ENCODE measurements at places on chromosomes 2 and 18. TPM values are rescaled to one million over a fixed set of nuclear protein-coding genes. Genes with fewer than 3 reads are reported as not detected.
A peak's percentile ranks its signal among the peaks of the same experiment; 100 is the strongest.

GRCh38 chr2:214774108-214774507, 35.4 kb downstream of the BARD1 start:
- no peak for ATAC-seq

- ATAC-seq = peak; percentile 68
Measured at GRCh38 chr2:159326569-159327255, 40.2 kb upstream of the WDSUB1 start.

GRCh38 chr2:144324446-144325045, 195.4 kb downstream of the ZEB2 start:
- ATAC-seq = no peak

DNA sequence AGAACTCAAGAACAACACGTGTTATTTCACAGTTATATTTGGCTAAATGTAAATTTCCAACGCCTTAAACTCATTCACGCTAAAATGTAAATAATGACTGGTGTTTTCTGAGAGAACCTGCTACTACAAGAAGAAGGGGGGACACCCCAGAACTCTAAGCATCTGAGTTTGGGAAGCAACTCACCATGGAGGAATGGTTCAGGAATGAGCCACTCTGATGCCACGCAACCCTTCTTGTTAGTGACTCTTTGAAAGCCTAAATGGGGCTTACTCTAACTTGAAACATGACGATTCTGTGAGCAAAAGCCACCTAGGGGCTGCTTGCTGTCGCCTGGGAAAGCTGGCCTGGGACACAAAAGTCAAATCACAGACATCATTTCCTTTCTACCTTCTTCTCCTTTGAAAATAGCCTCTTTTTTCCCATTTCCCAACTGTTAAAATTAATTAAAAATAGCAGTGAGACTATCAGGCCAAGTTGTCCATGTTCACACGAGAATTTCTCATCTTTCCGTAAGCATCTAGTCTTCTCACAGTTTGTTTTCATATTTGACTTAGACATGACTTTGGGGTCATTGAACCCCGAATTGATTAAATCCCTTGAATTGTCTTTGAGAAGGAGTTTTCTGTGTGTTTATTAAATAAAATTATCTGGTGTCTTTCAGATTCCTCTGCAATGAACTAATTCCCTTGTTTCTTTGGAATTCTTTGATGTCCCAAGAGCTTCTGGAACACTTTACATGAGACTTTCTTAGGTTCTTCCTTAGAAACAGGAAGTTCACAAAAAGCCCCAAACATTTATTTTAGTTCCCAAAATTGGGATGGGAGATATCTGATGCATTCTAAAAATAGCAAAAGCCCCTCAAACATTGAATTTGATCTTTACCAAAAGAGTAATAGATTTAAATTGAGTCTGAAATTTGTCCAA, 75.5 kb upstream of the CABLES1 start:
- ATAC-seq = no peak

DNA sequence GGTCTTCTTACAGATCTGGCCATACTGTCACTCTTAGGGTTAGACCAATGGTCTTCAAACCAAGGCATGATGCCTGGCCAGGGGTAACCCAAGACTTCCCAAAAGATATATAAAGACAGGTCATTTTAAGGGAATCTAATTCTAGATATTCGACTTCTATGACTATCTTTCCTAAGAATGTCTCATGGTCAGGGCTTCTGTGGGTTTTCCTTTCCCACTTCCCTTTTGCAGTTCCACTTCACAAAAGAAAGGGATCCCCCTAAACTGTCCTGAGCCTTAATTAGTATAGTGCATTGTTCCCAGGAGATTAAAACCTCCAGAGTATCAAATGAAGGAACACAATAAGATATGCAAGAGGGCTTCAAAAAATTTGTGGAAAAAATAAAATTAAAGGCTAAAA, 223.6 kb upstream of the SIX2 start:
- ATAC-seq = no peak

DNA sequence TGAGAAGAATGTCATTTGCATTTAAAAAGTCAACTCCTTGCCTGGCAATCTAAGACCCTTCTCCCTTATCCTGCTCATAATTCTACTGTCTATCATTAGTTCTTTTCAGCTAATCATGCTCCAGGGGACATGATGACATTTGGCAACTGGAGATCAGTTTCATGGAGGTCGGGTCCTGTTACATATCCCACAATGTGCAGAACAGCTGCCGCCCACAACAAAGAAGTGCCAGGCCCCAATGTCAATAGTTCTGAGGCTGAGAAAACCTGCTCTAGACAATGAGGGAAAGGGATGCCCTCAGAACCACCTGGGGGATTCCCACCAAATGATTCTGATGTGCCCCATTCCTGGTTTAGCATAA, 53.4 kb upstream of the IL1RL1 start:
- no peak for ATAC-seq

DNA sequence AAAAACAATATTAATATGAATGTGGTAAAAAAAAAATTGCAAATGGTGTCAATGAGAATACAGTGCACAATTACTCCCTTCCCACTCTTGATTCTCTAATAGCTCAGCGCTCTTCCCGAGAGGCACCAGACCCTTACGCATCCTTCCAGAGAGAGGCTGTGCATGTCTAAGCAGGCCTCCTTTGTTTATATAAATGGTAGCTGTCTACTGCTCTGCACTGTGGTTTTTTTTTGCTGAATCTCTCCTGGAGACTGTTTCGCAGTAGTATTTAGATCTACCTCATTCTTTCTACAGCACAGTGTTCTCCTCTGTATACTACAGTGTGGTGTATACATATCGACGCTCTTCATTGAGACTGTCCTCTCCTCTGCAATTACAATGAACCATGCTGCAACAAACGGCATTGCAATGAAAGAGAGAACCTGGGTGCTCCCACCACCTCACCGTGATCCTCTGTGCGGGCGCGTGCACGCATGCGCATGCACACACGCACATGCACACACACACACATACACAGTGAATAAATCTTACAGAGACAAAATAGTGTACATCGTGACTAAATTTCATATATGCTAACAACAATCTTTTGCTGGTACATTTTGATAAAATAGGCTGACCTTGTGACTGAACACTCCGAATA, 19.4 kb downstream of the SEPTIN10 start:
- ATAC-seq = no peak

DNA sequence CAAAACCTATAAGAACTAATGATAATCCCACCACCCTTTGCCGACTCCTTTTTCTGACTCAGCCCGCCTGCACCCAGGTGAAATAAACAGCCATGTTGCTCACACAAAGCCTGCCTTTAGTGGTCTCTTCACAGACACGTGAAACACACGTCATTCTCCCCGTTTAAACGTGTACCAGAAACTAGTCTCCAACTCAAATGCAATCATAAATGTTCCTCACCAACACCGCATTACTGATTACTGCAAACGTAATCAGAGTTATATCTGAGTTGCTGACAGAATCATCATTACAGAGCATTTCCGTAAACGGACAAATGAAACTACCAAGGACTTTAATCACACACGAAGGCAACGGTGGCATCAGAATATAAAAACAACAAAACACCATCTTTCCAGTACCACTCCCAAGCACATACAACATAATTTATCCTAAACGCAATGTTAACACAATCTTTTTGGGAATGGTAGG, 1.9 kb downstream of the CLK1 start:
- peak; percentile 4 for ATAC-seq

DNA sequence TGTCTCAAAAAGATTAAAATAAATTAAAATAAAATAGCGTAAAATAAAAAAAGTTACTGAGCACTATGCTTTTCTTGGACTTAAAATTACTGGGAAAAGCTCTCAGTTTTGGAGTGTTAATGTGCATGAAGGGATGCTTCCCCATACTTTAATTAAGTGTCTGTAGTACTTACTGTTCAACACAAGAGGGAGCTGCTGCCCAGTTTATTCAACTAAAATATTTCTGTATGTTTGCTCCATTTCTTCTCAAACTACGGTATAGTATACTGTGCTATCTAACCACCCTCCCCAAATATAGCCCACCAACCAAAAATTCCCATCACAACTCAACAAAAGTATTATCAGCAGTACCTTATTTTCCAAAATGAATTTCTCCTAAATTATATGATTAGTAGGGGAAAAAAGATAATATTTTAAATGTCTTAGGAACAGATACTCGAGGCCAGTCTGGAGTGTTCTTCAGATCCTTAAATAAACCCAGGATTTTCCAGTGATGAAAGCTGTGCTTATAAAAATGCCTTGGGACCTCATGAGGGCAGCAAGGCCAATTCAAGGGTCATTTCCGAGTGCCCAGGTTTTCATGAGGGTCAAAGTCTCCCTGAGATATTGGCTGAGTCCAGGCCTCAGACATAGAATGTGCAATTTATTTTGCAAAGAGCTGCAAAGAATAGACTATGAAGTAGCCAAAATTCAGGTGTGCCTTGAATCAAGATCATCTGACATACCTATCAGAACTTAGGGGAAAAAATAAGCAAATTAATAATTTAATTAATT, 64.1 kb downstream of the CHRNA1 start:
- ATAC-seq = peak; percentile 65

The MEP1B gene
- 0.16 TPM for total RNA-seq

The M1AP gene
- 0.67 TPM for total RNA-seq

The NOSTRIN gene
- total RNA-seq = 0.26 TPM

The LIMS3 gene
- 1.0 TPM for total RNA-seq

The COL4A3 gene
- 0.71 TPM for total RNA-seq

The GAREM1 gene
- total RNA-seq = 12.8 TPM
